ENCODE measurements at places on chromosomes 2 and 18.

DNA sequence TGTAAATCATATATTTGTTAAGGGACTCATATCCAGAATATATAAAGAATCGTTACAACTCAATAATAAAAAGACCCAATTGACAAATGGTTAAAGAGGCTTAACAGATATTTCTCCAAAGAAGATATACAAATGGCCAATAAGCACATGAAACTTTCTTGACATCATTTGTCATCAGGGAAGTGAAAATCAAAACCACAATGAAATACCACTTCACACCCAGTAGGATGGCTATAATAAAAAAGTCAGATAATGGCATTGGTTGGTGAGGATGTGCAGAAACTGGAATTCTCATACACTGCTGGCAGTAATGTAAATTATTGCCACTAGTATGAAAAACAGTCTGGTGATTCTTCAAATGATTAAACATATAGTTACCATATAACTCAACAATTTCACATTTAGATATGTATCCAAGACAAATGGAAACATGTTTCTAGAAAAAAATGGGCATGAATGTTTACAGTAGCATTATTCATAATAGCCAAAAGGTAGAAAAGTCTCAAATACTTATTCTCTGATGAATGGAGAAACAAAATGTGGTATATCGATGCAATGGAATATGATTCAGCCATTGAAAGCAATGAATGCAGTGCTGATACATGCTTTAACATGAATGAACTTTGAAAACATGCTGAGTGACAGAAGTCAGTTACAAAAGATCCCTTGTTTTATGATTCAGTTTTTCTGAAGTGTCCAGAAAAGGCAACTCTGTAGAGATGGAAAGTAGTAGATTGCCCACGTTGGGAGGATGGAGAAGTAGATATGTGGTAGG lies 304.6 kb upstream of the ZEB2 start:
- peak; percentile 52 for DNase-seq

GRCh38 chr2:189287982-189288521 lies 108.5 kb upstream of the COL5A2 start:
- peak; percentile 7 for DNase-seq

DNA sequence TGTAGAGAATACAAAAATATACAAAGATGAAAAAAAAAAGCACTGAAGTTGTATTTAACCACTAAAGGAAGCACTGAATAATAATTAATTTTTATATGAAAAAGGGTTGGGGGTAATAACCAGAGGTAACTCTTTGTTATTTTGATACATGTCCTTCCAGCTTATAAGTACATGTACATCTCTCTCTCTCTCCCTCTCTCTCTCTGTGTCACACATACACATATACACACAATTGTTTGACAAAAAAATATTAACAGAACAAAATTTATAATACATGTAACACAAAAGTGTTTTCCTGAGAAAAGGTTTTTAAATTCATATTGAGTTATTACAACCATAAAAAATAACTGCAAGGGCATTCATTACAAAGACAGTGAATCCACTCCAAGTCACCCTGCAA lies 4.6 kb downstream of the WIPF1 start:
- no peak for DNase-seq

- DNase-seq = no peak
Measured at GRCh38 chr2:210198326-210198725, 26.9 kb downstream of the ACADL start.

DNA sequence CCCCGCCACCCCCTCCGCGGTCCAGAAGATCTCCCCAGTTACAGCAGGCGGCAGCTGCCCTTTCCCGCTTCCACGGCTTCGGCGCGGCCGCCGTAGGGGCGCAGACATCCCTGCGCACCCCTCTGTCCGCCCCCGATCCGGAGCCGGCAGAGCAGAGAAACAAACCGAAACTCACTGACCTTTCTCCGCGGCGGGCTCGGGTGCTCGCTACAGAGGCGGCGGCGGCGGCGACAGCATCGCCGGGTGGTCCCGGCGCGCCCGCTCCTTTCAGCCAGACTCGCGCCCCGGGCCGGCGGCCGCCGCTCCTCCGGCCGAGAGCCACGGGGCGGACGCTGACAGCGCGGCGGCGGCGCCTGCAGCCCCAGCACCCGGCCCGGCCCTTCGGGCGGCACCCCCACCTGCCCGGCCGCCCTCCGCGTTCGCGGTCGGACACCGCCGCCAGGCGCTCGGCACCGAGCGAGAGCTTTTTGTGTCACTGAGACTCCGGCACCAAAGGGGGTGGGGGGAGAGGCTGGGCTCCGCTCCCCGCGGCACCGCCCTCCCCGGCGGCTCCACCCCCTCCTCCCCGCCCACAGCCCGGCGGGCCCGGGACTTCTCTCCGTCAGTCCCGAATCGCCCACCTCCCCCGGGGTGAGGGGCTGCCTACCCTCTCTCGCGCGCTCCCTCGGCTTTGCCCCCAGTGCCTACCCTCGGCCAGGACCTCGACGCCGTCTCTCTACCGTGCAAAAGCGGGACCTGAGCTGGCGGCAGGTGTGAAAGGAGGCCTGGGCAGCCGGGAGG lies 1.4 kb upstream of the RNF152 start:
- DNase-seq = peak; percentile 85

DNA sequence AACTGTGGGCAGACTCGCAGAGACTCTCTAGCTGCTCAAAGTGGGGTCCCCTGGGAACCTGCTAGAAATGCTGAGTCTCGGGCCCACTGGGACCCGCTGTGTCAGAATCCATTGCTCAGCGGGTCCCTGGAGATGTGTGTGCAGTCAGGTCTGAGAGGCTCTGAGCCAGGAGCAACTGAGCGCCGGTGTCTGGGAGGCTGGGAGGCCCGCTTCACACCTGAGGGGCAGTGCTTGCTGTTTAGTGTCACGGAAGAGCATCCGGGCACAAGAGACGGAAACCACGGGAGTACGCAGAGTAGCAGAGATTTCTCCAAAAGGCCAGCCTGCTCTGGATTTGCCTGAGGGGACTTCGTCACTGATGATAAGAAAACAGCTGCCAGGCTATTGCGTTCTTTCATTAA lies 70.1 kb downstream of the EDAR start:
- no peak for DNase-seq

- peak; percentile 98 for DNase-seq
Measured at GRCh38 chr18:46051731-46052461, 20.2 kb downstream of the PSTPIP2 start.

DNA sequence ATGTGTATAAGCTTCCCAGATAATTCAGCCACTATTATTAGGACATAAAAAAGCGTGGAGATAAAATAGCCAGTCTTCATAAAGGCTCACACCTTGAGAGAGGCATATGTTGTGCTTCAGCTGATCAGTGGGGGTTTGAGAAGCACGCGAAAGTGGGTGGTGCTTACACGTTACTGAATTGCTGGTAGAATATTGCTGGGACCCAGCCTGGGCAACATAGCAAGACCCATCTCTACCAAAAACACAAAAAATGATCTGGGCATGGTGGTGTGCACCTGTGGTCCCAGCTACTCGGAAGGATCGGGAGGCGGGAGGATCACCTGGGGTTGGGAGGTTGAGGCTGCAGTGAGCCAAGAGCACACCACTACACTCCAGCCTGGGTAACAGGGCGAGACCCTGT lies 74.9 kb upstream of the MBOAT2 start:
- DNase-seq = no peak

DNA sequence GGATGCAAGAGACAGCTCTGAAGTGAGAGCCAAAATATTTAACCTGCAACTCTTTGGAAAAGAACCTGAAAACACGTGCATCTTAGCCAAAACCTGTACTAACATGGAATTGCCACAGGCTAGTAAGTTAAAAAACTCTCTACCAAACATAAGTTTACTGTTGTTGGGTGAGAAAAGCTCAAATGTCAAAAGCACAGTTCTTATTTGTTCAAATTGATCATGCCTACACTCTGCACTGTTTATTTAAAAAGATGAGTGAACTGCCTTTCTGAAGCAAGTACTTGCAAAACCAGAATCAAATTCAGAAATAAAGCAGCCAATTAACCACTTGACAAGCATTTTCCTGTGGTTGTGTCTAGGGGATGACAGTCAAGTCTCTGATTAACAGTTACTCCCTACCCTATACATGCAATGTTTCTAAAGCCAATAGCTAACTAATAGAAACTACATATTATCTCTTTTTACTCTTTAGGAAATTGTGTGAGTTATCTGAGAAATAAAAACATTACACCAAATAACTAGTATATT lies 5.6 kb downstream of the IKZF2 start:
- no peak for DNase-seq

GRCh38 chr2:28729698-28730097 lies 21.9 kb upstream of the PPP1CB start:
- DNase-seq = no peak

DNA sequence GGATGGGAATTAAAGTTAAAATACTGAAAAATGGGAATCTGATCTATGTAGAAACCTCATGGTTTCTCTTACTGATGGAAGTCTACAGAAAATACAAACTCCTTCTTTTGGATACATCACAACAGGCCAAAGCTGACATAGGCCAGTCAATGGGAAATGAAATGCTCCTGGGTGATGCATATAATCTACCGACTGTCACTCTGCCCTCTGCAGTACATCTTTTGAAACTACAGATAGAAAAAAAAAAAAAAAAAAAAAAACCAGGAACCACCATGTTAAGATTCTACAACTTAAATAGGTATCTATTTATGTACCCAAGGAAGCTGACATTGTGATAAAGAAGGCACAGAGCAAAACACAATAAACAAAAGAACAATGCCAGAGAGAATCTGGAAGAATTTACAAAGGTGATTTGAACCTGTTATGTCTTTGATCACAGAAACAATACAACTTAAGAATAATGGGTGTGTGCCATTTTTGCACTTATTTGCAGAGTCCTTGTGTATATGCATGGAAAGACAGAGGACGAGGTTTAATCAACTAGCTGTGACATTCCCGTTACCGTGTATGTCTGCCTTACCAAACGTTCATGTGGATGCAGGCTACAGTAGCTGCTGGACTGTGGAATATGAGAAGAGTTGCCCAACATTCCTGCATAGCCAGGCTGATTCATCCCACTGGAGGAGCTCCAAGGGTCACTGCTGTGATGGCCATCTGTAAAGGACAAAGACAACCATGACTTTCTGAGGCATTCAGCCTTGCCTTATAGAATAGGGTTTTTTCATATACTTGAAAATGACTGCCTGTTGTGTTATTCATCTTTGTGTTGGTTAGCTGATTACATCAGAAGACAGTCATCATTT lies 312.7 kb downstream of the TCF4 start:
- peak; percentile 26 for DNase-seq

- DNase-seq = no peak
Measured at GRCh38 chr2:240233885-240234502, 93.5 kb upstream of the OTOS start.

DNA sequence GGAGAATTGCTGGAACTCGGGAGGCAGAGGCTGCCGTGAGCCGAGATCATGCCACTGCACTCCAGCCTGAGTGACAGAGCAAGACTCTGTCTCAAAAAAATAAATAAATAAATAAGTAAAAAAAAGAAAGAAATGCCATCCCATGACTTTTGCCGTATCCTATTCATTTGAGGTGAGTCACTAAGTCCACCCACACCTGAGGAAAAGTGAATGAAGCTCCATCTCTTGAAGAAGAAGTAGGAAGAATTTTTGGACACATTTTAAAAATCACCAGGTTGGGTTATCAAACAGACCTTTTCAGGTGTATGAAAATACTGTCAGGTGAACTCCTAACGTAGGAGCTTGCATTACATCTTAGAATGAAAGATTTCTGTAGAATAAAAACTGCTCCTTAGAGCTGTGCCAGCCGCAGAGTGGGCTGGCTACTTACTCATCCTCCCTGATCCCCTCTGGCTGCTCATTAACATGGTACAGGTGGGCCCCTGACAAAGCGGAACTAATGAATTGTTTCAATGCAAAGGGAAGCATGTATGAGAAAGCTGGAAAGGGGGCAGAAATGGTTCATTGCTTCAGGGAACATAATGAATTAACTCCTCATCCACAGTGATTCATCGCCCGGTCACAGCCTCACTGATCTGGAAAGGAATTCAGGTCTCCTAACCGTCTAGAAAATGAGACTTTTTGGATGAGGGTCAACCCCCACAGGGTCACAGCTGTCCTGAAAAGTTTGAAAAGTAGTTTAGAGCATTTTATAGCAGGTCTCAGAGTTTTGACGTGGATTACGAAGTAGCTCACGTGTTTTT lies 191.4 kb downstream of the SPP2 start:
- DNase-seq = no peak

GRCh38 chr2:219433666-219434467 lies 776 bp upstream of the SPEG start:
- DNase-seq = peak; percentile 50

DNA sequence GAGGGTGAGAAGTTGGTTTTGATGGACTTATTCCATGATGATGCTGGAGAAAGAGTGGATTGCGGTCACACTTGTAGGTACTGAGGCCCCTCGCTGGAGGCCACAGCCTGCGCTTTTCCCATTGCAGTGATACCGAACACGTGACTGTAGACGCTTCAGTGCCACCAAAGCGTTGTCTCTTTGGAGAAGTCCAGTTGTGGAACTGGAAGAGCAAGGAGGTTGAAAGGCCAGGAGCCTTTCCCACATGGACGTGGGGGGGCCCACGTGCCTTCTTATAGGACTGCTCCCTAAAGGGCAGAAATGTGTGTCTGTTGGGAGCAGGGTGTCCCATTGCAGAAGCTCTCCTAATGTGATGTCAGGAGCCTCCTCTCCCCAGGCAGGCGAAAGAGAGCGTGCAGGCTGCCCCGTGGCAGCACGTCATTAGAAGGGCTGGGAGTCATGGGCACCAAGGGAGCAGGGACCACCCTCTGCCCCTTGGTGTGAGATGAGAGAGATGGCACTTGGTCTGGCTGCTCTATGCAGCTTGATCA lies 31.5 kb downstream of the LPIN1 start:
- no peak for DNase-seq

GRCh38 chr18:23887493-23887892 lies 127.1 kb upstream of the TTC39C start:
- no peak for DNase-seq

- DNase-seq = no peak
Measured at GRCh38 chr2:215362562-215362904, 50.7 kb downstream of the ATIC start.

DNA sequence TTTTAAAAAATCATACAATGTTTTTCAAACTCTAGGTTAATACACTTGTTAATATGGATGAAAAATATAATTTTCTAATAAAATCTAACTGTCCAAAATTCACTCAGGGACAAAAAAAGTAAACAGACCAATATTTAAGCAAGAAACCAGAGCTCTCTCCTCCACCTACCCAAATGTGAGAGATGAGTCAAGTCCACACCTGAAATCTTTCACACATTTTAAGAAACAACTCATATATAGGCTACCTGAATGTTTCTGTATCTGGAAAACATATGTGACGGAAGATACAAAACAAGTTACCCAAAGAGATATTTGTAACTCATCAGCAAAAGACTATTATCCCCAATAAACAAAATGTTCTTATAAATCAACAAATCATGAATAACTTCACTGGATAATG lies 20.2 kb downstream of the ZNF516 start:
- DNase-seq = no peak

- no peak for DNase-seq
Measured at GRCh38 chr2:10169053-10169578, 46.6 kb downstream of the RRM2 start.
